ENCODE measurements at places on chromosomes 6 and 20.

DNA sequence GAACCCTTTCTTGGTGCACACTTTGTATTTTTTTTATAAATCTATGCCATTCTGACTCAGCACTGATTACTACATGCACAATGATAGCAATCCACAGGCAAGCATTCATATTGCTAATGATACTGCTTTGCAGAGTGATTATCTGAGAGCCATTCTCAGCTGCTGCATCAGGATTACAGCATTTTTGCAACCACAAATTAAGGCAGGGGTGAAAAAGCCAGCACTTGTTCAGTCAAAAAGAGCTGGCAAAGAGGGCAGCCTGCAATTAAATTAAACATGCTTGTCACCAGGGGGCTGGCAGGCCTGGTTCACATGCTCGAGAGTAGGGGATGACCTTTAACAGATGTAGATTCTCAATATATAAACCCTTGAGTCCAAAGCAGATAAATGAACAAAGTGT is 40.7 kb upstream of the SLC17A4 start:
- DNase-seq, result no peak

- DNase-seq, result no peak
These were observed 612 bp downstream of the ADAT2 start for GRCh38 chr6:143449714-143450452.

DNA sequence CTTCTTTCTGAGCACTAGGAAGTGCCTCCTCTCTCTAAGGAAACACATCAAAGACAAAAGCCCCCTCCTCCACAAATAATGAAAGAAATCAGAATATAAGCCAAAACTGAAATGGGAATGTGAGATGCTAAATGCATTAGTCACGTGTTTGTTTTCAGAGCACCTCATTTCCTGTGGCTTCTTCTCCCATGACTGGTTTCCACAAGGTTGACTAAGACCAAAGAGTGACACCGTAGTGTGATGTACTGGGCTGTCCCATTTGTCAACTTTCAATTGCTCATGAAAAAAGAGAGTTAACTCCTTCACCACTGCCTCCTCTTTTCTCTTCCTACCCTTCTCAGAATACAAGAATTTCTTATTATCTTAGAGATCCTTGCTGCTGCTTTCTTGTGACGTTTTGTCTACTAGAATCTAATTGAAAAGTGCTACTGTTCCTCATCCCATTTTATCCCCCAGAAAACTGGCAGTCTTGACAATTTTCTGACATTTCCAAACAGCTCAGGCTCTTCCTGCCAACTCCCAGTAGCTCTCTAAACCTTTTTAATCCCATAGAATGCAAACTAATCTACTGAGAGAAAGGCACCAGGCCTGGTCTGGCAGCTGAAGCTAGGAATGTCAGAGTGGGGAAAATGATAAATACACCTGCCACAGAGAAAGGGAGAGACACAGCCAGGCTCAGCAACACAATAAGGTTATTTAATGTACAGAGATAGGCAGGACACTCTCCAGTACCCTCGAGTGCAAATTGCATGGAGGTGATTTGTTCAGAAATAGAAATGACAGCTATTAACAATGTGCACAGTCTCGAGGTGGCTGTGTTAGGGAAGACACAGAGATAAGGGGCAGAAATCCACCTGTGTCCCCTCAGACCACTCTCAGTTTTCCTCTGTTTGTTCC is 671.7 kb upstream of the NRSN1 start:
- no peak for DNase-seq

GRCh38 chr20:38126146-38126921 is 38.7 kb downstream of the TGM2 start:
- no peak for DNase-seq

DNA sequence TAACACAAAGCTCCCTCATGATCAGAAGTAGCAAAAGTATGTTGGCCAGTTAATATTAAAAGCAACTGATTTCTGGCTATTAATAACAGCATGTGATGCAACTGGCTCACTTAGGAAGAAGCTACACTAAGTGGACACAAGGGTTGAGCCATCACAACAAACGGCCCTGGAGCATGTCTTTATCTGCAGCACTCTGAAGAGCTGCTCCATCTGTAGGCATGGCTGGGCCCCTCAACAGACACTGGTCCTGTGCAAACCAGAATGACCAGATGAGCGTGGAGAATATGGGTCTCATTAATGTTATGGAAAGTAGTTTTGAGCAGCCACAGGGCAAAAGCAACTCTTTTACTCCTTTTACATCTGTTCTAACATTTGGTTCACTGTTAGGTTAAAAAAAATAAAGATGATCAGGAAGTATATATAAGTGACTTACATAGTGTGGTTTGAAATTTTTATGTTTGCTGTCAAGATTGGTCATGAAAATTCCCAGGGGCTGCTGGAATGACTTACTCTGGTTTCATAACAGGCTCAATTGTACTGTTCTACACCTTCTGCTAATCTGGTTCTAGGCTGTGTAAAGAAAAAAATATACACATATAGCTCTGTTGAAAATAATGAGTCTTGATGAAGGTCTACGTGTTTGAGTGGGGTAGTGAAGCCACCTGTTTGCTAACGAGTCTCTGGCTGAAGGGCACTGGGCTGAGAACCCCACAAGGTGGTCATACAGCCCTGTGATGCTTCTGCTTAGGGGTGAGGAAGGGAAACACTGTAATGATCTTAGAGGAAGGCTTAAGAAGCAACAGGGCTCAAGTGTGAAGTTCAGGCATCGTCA is 58.1 kb downstream of the INSM1 start:
- DNase-seq, result no peak

DNA sequence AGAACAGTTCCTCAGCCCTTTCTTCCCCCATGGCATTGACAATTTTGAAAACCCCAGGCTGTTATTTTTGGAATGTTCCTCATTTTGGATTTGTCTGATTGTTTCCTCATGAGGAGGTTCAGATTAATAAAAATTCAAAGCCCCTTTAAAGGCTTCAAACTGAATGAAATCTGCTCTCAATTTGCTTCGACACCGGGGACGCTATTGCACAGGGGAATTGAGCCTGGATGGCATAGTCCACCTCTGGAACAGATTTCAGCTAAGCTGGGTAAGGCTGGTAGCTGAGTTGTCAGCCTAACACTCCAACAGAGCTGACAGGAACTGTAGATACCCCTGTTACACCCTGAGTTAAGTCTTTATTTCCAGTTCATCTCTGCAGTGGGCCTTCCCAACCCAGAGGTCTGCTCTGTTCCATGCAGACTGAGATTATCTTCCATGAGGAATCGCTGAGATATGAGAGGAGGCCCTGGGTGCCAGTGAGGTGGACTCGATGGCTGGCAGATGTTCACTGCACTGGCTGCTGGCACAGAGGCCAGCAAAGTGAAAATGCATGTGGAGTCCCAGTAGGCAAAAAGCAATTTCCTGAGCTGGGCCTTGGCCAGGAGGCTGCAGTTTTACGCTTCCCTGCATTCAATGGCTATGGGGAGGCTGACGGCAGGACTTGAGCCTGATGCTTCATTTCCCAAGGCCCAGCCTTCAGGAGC is 73.3 kb upstream of the PAX1 start:
- DNase-seq, result no peak

- peak; percentile 75 for DNase-seq
These were observed 71.9 kb downstream of the TMEM170B start for GRCh38 chr6:11609324-11610071.

- DNase-seq, result no peak
These were observed 681.6 kb upstream of the FLRT3 start for GRCh38 chr20:15018966-15019365.

- DNase-seq, result no peak
These were observed 2.0 kb downstream of the SCRT2 start for GRCh38 chr20:673603-674001.

DNA sequence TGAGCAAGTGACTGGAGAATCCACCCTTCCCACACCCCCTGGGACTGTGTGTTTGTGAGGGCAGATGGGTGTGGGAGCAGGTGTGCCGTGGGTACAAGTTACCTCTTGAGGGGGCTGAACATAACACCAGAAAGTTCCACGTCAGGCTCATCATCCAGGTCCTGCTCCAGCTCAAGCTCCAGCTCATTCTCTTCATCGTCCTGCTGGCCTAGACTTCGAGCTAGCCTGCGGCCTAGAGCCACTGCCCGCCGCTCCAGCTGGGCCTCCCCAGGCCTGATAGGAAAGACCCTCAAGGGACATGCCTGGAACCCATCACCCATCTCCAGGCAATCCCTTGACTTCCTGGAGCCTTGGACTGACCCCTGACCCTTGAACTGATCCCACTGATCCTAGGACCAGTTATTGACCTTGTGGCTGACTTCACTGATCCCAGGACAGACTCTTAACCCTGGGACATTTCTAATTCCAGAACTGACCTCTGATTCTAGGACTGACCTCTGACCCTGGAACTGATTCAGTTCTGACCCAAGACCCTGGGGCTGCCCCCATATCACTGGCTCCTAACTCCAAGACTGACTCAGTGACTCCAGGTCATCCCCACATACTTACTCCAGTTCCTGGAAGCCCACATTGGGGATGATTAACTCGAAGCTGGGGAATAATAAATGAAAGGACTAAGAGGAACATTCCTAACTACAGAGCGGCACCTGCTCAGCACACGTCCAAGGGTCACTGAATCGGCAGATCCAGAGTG is 11.8 kb upstream of the SPAG4 start:
- no peak for DNase-seq

DNA sequence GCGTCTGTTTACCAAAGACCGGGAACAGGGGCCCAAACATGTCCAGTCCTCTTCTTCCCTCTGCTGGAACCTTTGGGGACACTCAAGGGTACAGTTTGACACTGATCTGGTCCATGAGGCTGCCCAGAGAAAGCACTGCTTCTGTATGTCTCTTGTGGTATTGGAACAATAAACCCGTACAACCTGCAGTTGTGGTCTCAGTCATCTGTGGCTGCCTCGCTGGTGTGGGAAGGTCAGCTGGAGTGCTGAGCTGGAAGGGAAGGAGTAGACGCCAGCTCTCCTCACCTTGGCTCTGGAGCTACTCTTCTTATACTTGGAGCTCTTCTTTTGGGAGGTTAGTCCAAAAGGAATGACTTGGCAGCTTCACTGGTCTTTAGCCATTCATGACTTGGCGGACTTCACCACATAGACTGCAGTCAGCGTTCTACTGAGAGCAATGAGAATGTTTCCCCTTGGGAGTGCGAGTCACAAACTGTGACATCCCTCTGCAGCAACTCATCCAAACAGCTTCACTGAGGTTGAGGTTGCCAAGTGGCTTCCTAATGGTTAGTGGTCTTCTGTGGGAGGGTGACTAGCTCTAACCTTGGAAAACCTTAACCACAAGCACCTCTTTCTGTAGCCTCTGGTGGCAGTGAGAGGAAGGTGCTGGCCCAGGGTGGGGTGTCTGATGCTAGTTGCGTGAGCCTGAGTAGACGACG is 81.2 kb downstream of the ASXL1 start:
- no peak for DNase-seq

- no peak for DNase-seq
These were observed 294.7 kb downstream of the FOXC1 start for GRCh38 chr6:1904466-1904799.

DNA sequence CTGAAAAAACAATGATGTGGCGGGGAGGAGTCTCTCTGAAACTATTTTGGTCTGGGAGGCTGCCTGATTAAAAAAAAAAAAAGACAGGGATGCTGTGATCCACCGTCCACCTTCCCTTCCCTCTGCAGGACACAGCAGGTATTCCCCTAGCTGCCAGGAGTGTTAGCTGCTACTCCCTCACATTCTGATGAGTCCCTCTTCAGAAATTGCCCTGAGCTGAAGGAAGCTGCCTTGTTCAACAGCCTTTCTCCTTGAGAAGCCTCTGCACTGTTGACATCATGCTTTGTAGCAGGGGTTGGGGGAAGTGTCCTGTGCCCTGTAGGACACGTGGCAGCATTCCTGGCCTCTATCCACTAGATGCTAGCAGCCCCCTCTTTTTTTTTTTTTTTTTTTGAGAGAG is 71.7 kb upstream of the ZMYND8 start:
- DNase-seq, result no peak

DNA sequence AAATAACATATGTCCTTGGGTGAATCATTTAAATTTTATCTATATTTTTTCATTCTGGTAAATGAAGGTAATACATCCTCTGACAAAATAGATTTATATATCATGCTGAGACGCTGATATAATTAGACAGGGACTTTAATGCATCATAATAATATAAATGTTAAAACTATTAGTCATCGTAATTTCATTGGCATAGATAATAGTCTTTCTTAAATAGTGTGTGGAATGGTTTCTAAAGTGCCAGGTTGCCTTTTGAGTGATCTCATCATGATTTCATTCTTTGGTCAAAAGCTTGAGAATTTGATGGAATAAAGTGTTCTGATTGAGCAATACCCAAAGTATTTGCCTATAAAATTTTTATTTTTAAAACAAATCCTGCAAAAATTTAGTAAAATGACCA is 43.2 kb upstream of the BMP5 start:
- no peak for DNase-seq

DNA sequence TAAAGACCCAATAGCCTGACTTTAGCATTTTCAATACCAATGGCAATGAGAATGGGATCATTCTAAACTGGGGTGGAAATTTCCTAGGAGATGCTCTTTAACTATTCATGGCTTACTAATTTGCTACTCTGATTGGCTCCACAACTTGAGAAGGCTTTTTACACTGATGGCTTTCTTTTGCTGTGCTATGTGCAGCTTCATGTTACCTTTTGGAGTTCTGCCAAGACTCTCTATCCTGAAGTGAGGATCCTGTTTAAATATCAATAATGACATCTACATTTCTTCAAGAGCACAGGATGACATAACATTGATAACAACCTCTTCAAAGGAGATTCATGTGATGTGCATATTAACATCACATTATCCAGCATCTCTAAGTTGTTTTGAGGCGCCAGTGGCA is 43.4 kb upstream of the SIRPG start:
- DNase-seq, result no peak

Measured in posterior cingulate gyrus (tissue), 11 donors.